ENCODE measurements at places on chromosomes 13 and 19.

DNA sequence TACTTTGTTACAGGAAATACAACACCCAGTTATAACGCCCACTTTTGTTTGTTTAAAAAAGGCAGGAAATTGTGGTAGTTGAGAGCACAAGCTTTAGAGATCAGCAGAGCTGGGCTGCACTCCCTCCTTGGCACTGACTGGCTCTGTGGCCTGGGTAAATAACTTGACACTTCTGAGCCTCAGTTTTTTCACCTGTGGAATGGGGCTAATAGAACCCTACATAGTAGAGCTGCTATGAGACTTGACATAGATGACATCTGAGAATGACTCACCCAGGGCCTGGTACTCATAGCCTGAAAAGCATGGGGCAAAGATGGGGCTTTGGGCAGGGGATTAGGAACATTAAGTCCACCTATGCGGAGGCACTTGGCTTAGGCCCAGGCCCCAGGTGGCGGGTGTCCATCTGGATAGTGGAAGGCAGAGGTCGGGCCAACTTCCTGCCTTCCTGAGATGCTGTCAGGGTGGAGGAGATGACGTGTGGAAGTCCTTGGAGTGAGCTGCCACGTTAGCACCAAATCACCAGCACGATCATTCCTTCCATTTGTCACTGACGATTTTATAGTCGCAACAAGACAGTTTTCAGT is 159.1 kb downstream of the KATNAL1 start:
- DNase-seq = no peak

DNA sequence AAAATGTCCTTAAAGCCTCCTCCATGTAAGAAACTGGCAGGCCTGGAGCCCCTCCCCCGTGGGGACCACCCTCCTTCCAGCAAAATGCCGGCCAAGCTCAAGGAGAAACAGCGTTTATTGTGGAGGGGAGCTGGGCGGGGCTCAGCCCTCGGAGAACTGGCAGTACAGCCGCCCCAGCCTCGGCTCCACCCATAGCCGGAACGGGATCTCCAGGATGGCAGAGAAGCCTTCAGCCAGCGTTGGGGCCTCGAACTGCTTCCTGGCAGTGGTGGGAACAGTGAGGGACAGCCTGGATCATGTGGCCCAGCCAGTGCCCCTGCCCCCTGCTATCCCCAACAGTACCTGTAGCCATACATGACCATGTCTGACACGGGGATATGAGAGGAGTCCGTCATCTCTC is 6.3 kb downstream of the PNKP start:
- no peak for DNase-seq

DNA sequence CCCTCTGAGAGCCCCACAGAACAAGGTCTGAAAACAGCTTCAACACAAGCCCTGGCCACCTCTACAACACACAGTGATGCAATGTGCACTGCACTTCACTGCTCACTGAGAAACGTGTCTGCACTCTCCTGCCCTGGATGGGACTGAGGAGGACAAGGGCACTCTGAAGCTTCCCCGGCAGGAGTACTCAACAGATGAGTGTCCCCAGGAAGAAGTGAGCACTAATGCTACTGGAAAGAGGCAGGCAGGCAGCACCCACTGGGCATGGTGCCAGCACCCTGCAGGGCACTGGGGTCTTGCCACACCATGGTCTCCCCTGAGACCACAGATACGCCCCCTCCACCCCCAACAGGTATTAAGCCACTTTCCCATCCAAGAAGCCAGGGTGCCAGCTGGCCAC is 17.7 kb upstream of the SLC35E1 start:
- DNase-seq = peak; percentile 58

GRCh38 chr19:48926909-48927308 is 6.6 kb upstream of the DHDH start:
- no peak for DNase-seq

DNA sequence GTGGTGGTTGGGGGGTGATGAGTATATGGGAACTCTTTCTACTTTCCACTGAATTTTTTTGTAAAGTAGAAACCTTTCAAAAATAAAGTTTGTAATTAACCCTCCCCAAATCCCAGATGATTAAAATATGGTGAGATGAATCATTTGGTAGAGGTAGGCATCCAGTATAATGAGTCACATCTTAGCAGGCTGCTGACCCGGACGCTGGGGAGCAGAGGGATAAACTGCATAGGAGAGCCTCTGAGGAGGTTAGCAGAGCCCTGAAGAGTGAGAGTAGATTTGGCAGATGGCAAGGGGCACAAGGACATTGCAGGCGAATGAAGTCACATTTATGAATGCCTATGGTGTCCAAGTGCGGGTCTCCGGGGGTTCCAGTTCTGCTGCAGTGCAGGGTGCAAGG is 293.8 kb downstream of the FGF9 start:
- no peak for DNase-seq

DNA sequence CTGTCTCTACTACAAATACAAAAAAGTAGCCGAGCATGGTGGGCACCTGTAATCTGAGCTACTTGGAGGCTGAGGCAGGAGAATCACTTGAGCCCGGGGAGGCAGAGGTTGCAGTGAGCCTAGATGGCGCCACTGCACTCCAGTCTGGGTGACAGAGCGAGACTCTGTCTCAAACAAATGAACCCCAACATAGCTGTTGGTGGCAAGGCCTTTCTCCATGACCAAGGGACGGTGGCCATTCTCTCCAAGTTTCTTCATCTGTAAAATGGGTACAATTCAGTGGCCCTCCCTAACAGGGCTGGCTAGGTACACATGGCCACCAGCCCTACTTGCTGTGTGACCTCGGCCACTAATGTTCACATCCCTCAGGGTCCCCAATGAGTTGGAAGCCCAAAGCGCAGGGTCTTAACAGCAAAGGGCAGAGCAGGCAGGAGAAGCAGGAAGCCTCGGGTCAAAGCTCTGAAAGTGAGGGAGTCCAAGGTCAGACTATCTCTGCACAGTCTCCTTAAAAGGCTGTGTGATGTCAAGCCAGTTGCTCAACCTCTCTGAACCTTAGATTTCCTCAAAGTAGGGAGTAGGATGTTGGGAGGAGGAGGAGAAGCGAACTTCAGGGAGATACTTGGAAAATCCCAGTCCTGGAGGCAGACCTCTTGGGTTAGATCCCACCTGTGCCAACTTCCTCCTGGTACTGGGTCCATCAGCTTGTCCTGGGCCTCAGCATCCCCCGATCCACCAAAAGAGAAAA is 2.7 kb downstream of the JUND start:
- no peak for DNase-seq

DNA sequence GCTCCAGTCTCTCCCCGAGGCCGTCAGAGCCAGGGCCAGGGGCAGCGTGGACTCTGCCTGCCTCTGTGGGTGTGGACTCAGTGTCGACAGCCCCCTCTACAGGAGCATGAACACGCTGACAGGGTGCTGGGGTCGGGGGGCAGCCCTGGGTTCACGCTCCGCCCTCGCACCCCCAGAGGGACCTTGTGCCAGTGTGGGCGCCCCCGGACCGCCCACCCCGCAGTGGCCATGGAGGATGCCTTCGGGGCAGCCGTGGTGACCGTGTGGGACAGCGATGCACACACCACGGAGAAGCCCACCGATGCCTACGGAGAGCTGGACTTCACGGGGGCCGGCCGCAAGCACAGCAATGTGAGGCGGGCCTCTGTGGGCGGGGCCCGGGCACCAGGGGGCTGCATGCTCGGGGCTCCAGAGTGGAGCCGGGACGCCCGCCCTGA is 8.3 kb downstream of the TRPM4 start:
- no peak for DNase-seq

DNA sequence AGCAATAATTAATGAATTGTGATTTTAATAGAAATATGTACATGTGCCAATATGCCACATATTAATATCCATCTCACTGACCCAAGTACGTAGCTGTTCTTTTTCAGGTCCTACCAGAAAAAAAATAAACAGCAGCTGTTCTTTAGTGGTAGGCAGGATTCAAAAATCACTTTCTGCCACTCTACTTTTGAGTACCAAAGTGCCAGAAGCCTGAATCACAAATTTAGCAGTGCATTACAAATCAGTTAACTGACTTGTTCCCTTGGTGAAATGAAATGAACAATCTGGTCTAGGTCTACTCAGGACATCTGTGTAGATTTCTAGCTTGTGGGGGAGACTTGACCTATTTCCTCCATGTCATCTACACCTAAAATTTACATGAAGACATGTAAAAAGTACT is 775.5 kb upstream of the GPC6 start:
- peak; percentile 8 for DNase-seq

DNA sequence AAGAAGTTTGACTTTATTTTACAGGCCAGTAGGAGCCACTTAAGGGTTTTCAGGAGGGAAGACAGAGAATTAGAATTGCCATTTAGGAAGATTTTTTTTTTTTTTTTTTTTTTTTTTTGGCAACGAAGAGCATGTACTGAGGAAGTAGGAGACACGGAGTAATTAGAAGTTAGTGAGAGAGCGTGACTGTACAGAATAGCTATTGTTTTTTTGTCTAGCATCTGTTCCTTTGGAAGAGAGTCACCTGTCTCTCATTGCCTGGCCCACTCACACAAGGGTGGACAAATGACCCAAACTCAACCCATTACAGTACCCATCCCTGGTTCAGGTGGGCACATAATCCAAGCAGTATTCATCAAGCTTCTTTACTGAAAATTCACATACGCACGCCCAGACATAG is 166.7 kb downstream of the LACC1 start:
- no peak for DNase-seq

DNA sequence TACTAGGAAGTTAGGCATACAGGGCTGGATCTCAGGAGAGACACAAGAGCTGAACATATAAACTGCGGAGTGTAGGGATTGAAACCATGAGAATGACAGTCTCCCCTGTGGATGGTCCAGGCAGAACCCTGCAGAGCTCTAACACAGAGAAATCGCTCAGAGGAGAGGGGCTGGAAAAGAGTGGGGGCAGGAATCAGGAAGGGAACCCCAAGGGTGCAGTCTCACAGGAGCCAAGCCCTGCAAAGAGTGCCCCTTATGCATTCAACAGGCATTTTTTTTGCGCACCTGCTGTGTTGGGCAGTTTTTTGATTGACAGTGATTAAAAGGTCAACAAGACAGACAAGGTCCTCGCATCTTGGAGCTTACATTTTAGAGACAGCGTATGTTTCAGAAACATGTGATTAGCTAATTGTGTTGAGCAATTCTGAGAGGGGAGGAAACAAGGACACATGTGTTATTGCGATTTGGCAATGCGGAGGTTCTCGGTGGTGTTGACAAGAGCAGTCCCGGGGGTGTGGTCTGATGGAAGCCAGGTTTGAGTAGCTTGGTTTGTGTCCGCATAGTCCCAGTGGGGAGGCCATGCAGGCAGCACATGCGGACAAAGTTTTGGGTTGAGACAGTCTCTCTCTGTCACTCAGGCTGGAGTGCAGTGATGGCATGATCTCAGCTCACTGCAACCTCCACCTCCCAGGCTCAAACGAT is 182.6 kb upstream of the IRS2 start:
- DNase-seq = no peak

GRCh38 chr13:72166102-72166650 is 299.2 kb upstream of the DACH1 start:
- no peak for DNase-seq

- DNase-seq = no peak
Observed at GRCh38 chr13:51249255-51249654, 27.1 kb downstream of the FAM124A start.

- no peak for DNase-seq
Observed at GRCh38 chr19:42091742-42092141, 15.8 kb downstream of the ZNF574 start.

GRCh38 chr13:30332456-30333143 is 25.2 kb upstream of the KATNAL1 start:
- no peak for DNase-seq

GRCh38 chr13:90500569-90500968 is 846.9 kb upstream of the MIR17HG start:
- no peak for DNase-seq

DNA sequence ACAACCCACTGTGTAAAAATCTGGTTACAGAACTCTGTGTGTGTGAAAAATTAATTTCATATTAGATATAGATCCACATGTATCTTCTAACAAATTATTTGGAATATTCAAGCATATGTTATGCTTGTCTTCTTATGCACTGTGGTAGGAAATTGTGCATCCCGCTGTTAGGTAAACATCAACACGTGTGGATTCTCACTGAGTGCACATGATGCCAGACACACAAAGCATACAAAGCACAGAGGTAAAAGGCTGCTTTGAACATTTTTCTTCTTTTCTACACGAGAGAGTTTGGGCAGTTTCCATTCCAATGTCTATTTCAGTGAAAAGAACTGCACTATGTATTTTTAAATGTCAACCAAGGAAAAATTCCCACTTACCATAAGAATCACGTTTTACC is 354.9 kb downstream of the PCDH9 start:
- DNase-seq = no peak

- no peak for DNase-seq
Observed at GRCh38 chr13:112958127-112958989, 10.7 kb upstream of the MCF2L start.
